ENCODE measurements at places on chromosomes 12 and 14.

GRCh38 chr12:64729909-64730587 is 29.2 kb downstream of the GNS start:
- DNase-seq = no peak

DNA sequence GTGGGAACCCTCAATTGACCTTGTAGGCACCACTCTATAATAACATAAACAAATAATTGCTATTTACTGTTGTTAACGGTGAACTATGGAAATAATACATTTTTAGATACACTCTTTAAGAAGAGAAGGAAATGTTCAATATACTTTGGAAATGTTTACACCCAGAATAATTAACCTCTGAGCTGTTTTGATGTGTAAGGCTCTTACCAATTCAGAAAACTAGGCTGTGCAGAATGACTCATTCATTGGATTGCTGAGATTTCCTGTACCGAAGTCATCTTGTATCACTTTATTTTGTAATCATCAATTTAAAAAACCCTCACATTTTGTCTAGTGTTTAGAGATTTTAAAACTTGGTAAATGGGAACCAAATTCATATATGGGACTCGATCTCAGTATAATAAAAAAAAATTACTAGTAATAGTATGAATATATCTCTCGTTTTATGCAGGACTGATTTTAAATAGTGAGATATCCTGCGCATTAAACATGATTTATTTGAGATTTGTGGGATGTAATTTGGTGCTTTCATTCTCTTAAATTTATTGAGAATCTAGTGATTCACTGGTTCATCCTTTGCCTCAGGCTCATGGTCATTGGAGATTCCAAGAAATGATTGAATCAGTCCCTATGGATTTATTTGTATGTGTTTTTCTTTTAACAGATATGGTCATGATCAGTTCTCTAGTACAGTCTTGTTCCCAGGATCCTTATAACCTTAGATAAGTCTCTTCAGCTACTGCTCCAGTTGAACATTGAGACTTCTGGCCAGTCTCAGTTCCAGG is 3.9 kb downstream of the SAMD4A start:
- no peak for DNase-seq

DNA sequence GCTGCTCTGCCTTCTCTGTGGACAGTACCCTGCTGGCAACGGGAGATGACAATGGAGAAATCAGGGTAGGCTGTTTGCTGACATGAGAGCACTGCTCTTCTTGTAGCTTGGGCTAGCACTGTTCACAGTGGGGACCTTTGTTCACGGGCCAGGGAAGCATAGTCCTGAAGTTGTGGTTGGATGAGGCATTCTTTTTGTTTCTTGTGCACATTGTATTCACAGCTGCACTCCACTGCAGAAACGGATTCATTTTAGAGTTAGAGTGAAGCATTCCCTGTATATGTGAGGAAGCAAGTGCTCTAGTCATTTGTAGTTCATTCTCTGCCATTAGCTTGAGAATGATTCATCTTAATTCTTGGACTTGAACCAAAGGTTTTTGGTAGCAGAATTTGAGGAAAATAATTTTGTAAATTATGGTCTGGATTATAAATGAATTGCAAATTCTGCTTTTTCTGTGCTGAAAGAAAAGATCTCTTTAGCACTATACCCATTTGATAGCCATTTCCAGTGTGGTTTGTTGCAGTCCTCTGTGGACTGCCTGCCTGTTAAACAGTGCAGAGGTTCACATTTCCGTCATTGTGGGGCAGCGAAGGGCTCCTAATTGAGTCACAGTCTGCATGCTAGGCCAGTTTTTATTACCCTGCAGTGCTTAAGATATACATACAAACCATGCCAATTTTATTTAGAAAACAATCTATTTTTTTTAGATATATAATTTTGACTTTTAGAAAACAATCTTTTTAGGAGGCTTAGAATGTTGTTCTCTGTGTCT is 80.6 kb downstream of the APAF1 start:
- DNase-seq = no peak

- DNase-seq = no peak
Measured at GRCh38 chr12:70557583-70558191, 79.5 kb downstream of the PTPRB start.

DNA sequence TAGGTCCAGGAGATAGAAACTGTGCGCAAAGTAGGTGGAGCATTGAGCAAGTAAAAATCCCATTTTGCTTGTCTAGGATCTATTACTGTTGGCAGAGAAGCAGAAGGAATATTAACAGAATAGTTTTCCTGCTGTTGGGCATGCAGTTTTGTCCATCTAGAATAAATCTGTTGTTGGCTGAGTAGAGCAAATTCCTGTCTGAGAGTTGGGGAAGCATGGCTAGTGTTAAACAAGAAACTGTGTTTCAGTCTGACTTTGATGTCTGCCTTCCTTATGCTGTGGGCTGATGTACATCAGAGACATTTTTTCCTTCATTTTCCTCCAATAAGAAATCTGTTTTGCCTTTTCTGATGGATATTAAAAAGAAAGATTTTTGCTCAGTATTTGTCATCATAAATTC is 98.2 kb downstream of the RAD52 start:
- DNase-seq = no peak

DNA sequence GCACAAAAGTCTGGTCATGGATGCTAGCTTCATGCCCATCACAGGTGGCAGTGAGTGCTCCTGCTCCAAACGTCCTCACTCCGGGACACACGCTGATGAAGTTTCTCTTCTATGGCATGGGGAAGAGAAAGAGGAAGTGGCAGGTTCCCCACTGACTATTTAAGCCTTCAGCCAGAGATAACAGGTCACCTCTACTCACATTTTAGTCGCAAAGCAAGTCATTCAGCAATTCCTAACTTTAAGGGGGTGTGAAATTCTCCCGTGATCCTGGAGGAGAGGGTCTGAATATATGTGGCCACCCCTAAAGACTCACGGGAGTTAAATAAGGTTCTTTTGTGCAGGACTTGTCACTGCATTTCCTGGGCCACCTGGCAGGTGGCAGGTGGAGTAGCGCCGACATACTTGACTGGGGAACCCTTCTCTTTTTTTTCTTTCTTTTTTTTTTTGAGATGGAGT is 18.8 kb upstream of the RCOR1 start:
- DNase-seq = no peak

- DNase-seq = no peak
Measured at GRCh38 chr14:23620177-23620702, 15.9 kb upstream of the DHRS2 start.

- DNase-seq = no peak
Measured at GRCh38 chr14:55645145-55645544, 65.1 kb downstream of the KTN1 start.

DNA sequence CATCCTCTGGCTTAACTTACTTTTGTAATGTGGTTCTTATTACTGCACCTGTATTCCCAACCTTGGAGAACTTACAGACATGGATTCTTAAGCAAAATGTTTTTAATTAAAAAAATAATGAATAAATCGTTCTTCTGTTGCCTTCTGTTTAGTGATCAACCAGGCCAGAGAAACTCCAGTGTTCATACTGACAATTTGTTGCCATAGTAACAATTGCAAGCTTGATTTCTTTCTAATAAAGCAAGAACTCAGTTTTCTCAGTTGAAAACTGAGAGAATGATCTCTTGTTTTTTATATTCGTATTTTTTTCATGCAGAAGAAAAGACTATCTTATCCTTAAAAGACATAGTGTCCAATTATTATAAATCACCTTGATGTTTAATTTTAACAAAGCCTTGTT is 106.5 kb upstream of the LMNTD1 start:
- no peak for DNase-seq

DNA sequence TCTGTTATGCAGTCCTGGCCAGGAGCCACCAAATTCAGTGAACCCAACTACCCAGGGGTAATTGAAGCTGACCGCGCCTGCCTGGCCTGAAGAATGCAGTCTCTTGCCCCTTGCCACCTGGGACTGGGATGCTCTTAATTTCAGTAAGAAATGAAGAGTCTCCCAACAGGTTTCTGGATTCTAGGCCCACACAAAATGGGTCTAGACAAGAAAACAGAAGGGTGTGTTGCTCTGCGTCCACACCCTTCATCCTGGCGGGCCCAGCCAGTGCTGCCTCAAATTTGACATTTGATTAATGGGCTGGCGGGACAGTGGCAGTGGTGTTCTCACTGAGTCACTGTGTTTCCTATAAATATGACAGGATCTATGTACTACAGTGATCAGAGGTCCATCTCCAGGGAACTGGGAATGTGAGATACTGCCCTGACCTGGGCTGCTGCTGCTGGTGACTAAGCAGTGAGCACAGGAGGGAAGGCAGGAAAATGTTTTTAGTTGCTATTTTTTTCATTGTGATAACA is 6.5 kb downstream of the TMEM253 start:
- DNase-seq = no peak

DNA sequence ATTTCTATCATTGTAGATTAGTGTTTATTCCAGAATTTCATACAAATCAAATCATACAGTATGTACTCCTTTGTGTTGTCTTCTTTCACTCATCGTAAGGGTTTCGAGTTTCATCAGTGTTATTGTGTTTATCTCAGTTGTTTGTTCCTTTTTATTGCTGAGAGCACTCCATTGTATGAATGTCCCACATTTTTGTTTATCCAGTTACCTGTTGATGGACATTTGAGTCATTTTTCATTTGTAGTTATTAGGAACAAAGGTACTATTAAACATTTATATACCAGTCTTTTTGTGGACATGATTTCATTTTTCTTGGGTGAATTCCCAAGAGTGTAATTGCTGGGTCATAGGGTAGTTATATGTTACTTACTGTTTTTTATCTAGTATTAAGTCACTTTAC is 70.0 kb downstream of the BICD1 start:
- DNase-seq = no peak

DNA sequence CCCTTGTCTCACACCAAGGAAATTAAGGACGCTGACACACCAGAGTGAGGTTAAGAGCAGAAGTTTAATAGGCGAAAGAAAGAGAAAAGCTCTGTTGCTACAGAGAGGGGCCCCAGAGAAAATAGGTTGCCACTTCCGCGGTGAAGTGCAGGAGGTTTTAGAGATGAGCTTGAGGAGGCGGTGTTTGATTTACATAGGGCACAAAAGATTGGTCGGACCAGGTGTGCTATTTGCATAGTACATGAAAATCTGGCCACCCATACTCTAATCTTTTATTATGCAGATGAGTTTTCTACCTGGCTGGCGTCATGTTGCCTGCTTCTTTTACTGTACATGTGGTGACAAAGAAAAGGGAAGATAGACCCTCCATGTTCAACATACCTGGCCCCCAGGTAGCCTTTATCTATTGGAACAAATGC is 23.3 kb upstream of the MYF6 start:
- DNase-seq = no peak

GRCh38 chr12:26514364-26514763 is 318.6 kb downstream of the ITPR2 start:
- DNase-seq = no peak

- no peak for DNase-seq
Measured at GRCh38 chr14:50319721-50320120, 7.6 kb downstream of the DMAC2L start.

GRCh38 chr12:78183824-78184223 is 353.1 kb downstream of the NAV3 start:
- DNase-seq = no peak

DNA sequence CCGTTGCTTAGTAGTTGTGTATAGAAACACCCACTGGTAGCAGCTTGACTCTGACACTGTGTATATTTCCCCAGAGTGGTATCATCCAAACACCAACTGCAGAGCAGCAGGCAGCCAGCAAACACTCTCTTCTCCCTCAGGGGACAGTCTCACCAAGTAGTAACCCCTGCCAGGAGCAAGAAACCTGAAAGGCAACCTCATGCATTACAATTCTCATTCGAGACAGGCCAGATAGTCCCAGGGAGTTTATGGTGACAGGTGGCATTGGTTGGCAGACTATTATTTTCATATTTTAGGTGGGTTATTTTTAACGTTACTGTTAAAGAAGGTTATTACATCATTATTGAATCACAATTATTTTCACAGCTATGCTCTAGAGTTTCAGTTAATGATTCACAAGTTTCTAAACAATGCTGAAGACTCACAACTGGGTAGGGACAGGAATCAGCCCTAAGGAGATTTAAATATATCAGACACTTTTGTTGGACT is 222.8 kb downstream of the EGLN3 start:
- no peak for DNase-seq

DNA sequence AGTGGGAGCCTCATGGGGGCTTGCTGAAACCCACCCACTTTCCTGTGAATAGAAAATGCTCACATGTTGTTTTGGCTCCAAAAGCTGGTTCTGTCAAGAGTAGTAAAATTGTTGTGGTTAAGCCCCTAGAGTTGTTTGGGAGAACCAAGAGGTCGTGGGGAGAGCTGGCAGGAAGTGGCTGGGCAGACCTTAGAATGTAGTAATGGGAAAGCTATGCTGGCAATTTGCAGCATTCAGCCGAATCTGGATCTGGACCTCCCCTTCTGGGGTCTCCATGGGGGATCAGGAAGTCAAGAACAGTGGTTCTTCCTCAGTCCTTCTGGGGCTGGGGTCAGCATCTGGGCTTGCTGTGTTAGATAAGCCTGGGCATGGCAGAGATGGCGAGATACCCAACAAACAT is 150.6 kb upstream of the TBX3 start:
- no peak for DNase-seq

DNA sequence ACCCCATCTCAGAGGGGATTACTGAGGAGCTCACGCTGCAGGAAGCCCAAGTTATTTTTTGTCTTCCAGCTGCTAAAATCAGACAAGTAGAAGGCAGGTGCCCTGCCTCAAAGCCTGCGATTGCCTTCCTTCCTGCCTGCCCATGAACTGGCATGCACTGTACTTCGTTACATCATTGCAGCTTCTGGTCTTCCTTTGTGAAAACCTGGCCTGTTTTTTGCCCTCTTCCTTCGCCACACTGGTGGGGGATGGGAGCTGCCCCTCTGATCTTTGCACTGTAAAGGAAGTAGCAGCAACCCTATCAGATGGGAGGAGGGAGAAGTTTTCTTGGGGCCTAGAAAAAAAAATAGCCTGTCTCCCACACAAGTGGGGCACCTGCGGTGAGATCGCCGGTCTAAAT is 1098.7 kb downstream of the BCL11B start:
- DNase-seq = peak; percentile 55
